ENCODE measurements at places on chromosomes 5 and 9. TPM values are rescaled to one million over a fixed set of nuclear protein-coding genes. Genes with fewer than 3 reads are reported as not detected.

GKAP1 gene
- 5.2 TPM for total RNA-seq

FOXD4L3 gene
- total RNA-seq, result not detected

C5orf52 gene
- not detected for total RNA-seq

PHF24 gene
- 0.08 TPM for total RNA-seq

SLC36A3 gene
- total RNA-seq, result not detected

PCDHB13 gene
- total RNA-seq, result 1.0 TPM

GRK6 gene
- 56.1 TPM for total RNA-seq

PHYHD1 gene
- not detected for total RNA-seq

SPIN1 gene
- 76.9 TPM for total RNA-seq

MLANA gene
- total RNA-seq, result not detected

CNTFR gene
- 2.7 TPM for total RNA-seq

GAS1 gene
- total RNA-seq, result 0.13 TPM

SARDH gene
- total RNA-seq, result 0.13 TPM

PIP5K1B gene
- not detected for total RNA-seq

PCDHGA3 gene
- total RNA-seq, result not detected

COL27A1 gene
- 5.1 TPM for total RNA-seq

EFNA5 gene
- 30.5 TPM for total RNA-seq

SV2C gene
- not detected for total RNA-seq

FBXL7 gene
- total RNA-seq, result not detected

RC3H2 gene
- total RNA-seq, result 57.6 TPM

PCDHGA2 gene
- total RNA-seq, result 0.05 TPM

IFNA2 gene
- not detected for total RNA-seq

LARP1 gene
- 325 TPM for total RNA-seq

CACFD1 gene
- 13.9 TPM for total RNA-seq

SLC2A8 gene
- 55.7 TPM for total RNA-seq

NR3C1 gene
- 52.6 TPM for total RNA-seq

SCGB3A1 gene
- not detected for total RNA-seq

ADAM19 gene
- total RNA-seq, result 3.5 TPM

TXNDC8 gene
- not detected for total RNA-seq

TXN gene
- total RNA-seq, result 197 TPM

All from Panc1 (cell line).